ENCODE measurements at places on chromosomes 12 and 14.

DNA sequence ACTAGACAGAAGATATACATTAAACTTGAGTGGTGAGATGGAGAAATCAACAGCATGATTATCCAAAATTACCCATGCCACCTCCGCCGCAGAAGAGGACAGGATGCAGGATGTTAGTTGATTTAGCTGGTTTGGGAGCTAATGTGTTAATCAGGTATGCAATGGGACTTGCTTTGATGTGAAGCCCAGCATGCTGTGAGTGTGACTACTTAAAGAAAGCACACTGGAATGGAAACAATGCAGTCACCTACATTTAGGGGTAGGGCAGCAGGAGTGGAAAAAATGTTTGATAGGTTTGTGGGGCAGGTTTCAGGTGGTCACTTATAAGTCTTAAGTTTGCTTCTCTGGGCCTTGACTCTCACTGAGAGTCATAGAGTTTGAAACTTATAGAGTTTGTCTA lies 170.0 kb upstream of the DAAM1 start:
- H3K27me3 ChIP-seq: no peaks in the 10 kb centered on the region
- DNase-seq: no peak
- no peak overlapping the region for H3K27ac ChIP-seq
- no peaks in the 10 kb centered on the region for H3K4me1 ChIP-seq

DNA sequence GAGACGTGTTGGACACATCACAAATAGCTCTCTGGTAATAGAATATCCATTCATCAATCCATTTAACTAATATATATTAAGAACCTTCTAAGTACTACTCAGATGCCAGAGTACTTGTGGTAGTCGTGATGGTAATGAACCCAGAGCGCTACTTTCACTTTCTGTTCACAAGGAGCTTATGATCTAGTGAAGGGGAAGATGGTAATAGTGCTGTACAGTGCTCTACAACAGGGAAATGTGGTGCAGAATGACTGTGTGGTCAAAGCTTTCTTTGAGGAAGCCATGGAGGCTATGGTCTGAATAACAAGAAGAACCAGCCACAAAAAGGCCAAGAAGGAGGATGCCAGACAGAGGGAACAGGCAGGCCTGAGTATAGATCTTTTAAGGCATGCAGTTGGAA lies 212.0 kb downstream of the PTPRO start:
- H3K4me3 ChIP-seq: no peak overlapping the region
- DNase-seq: no peak
- H3K27me3 ChIP-seq: no peaks in the 10 kb centered on the region

GRCh38 chr14:104986487-104987164 lies 1.0 kb downstream of the CLBA1 start:
- DNase-seq: no peak
- peaks cover 5% of the 10 kb centered on the region for H3K27me3 ChIP-seq
- peak overlapping the region; percentile 52 for H3K27ac ChIP-seq
- H3K4me1 ChIP-seq: peaks cover 4% of the 10 kb centered on the region
- H3K36me3 ChIP-seq: no peaks in the 10 kb centered on the region

DNA sequence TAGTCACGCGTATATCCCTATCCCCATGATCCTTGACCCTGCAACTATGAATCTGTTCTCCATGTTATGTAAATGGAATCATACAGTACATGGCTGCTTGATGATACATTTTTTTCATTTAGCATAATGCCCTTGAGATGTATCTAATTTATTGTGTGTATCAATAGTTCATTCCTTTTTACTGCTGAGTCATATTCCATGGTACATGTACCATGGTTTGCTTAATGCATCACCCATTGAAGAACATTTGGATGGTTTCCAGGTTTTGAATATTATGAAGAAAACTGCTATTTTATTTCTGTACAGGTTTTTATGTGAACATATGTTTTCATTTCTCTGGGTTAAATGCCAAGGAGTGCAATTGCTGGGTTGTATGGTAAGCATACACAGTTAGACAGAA lies 4.0 kb upstream of the RNASE10 start:
- H3K27ac ChIP-seq: no peak overlapping the region
- no peaks in the 10 kb centered on the region for H3K27me3 ChIP-seq
- H3K4me1 ChIP-seq: peaks cover 11% of the 10 kb centered on the region
- no peak for DNase-seq
- H3K4me3 ChIP-seq: no peak overlapping the region
- H3K36me3 ChIP-seq: peaks cover 2% of the 10 kb centered on the region
